ENCODE measurements at places on chromosomes 3 and 15. TPM values are rescaled to one million over a fixed set of nuclear protein-coding genes. Genes with fewer than 3 reads are reported as not detected.

Gene SERPINI1
- 0.52 TPM for total RNA-seq

DNA sequence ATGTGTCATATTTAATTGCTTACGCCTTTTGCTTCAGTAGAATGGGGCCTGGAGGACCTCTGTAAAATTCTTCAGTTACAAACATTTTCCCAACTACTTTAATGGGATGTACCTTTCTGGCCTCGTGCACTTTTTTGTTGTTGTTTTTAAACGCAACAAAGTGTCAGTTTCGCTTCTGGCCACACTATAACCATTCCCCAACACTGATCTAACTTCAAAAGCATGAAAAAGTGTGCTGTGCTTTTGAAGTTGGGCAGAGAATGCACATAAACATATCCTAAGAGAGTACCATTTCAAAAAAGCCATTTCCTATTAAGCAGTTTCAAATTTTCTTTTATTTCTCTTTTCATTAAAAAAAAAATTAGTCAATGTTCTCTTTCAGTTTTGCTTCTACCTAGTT is 435.8 kb downstream of the CNTN6 start:
- DNase-seq: no peak

DNA sequence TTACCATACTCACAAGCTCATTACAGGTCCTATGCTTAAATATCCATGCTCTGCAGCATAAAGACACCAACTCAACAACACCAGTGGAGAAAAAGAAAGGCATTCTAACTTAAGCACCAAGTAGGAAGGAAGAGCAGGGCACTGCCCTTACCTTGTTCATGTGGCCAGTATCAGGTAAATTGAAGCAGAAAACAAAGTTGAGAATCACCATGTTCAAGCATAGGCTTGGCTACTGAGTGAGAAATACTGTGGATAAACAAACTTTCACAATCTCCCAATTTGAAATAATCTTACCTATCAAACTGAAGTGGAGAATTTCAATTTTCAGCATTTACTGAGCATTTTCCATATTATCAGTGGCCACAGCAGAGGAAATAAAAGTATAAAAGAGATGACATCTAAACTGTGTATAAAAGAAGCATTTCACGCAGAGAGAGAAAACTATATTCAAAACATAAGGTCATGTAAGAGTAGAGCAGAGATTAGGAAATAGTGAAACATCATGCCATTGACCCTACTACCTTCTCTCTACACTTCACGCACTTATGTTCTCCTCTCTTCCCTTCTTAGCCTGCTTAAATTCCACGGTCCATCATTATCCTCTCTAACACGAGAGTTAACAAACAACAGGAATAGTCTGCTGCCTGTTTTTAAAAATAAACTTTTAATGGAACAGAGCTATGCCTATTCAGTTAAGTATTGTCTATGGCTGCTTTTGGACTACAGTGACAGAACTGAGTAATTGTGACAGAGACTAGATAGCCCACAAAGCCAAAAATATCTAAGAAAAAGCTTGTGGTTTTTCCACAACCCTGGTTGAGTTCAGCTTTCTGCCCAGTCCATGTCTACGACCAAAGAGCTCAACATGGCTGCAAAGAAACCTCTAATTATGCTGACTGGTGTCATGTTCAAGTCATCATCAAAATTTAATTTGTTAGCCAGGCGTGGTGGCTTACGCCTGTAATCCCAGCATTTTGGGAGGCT is 142.5 kb downstream of the NR1I2 start:
- no peak for DNase-seq

- no peak for DNase-seq
Observed at GRCh38 chr3:14547693-14548092, 7.6 kb upstream of the GRIP2 start.

GRCh38 chr15:50128266-50128665 is 9.2 kb upstream of the ATP8B4 start:
- no peak for DNase-seq

Gene TBC1D5
- 54.4 TPM for total RNA-seq

DNA sequence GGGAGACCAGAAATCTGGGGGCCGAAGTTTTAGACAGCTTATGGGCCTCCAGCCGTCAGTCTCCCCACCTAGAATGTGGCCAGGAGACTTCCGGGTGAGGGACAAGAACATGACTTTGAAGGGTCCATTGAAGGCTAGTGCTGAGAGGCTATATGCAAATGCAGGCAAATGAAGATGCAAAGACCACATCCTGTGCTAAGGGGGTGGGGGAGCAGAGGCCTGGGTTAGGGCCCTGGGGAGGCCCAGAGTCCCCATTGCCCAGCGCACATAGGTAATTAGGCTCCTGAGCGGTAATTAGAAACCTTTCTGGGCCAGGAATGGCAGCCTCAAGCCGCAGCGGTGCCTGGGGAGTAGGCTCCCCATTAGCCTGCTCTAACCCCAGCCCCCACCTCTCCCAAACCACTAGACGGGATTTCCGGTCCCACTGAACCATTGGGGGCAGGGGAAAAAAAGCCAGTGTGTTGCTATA is 6.8 kb downstream of the CSK start:
- no peak for DNase-seq

Gene CMTM6
- 67.4 TPM for total RNA-seq

DNA sequence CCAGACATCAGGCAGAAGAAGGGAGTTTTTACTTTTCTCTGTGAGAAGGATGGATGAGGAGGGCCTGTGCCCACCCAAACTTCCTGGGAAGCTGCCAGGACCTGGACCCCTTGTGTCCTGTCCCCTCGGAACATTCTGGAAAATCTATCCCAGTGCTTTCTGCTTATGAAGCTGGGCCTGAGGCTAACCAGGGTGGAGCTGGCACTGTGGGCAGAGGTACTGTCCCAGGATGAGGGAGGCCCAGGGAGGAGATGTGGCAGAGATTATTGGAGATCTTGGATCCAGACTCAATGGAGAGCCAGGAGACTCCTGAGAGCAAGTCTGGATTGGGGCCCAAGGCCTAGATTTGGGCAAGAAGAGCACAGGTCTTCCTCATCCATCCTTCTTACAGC is 44.4 kb downstream of the SPSB4 start:
- DNase-seq: no peak

- DNase-seq: no peak
Observed at GRCh38 chr3:108133048-108133369, 42.2 kb upstream of the CD47 start.

Gene SLC38A3
- total RNA-seq: 3.3 TPM

GRCh38 chr15:32730677-32731654 is 13.2 kb downstream of the GREM1 start:
- DNase-seq: peak; percentile 57

- peak; percentile 76 for DNase-seq
Observed at GRCh38 chr3:51637941-51638471, 33.0 kb upstream of the TEX264 start.

GRCh38 chr3:75272691-75273090 is 391.4 kb upstream of the FRG2C start:
- DNase-seq: peak; percentile 16

Gene RTP1
- not detected for total RNA-seq

DNA sequence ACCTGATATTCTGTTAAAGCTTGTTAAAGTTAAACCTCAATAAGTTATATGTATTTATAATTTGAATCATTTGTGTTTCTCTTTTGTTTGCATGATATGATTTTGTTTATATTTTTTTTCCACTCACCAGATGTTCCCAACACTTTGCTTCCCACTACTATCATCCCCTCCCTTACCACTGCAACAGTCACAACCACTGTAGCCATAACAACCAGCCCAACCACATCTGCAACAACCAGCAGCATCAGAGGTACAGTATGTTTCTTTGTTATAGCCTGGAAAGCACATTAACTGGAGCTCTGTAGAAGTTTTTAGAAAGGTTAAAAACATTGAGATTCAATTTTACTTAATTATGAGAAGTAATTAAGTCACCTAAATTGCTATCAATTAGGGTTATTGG is 1011.9 kb downstream of the VGLL3 start:
- no peak for DNase-seq

Gene GAP43
- total RNA-seq: not detected

Gene AADAC
- total RNA-seq: not detected

Gene GOLGA8S
- total RNA-seq: not detected

Gene TRPM1
- total RNA-seq: not detected

DNA sequence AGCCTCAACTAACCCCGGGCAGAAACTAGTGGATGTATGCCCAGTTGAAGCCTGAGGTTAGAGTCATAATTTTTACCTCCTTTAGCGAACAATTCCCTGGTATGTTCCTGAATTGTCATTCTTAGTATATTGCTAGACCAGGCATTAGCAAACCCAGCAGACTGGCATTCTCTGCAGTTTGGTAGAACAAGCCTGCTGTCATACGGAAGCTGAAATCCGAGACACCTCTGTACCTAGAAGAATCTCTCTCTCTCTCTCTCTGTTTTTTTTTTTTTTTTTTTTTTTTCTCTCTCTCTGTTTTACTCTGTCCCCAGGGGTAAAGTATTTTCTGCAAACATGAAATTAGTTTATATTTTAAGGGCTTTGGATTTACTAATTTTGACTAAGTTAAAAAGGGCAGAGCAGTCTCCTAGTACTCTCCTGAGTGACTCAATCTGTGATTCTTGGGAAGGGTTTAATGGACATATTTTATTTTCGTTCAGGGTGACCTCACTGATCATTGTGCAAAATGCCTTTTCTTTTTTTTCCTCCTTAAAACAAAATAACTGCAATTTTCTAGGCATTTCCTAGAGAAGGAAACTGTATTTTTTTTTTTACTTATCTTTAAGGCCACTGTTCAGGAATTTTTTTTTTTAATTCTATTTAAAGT is 133.6 kb upstream of the ICE2 start:
- no peak for DNase-seq

Gene B3GNT5
- 29.2 TPM for total RNA-seq

Gene MKRN3
- total RNA-seq: 1.8 TPM

Gene SPTBN5
- 0.98 TPM for total RNA-seq

Gene GP5
- not detected for total RNA-seq

DNA sequence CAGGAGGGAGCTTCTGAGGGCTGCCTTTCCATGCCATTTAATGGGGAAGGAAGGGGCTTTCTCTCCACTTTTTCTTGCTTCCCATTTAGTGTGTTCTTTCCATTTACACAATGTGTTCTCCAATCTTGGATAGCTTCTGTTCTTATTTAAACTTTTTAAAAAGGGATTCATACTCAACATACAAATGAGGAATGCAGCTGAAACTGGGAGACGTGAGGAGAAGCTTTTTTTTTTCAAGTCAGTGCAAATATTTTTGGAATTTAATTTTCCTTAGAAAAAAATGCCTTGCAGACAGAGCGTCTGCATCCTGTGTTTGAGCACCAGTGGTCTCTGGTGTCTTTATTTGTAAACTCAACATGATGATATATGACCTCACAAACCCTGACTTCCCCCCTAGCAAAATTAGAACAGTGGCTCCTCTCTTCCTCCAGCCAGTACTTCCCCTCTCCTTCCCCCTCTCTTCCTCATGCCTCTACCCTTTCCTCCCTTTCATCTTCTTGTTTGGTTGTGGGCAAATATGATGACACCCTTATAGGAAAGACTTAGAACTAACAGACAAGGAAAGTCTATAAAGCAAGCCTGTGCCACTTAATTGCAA is 48.1 kb upstream of the PCSK6 start:
- no peak for DNase-seq

DNA sequence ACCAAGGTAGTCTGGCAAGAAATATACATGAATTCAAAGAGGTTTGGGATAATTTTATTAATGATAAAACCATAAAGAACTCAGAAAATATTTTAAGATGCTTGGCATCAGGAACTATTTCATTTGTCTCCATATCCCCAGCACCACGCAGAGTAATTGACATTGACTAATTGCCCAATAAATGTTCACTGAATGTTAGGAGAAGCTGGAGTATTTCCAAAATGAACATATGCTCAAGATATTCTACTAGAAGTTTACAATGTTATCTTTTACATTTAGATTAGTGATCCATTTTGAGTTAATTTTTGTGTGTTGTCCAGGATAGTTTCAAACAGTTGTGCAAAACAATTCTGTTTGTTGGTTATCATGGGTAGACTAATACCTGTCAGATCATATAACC is 298.8 kb upstream of the CTDSPL start:
- DNase-seq: no peak

- DNase-seq: peak; percentile 81
Observed at GRCh38 chr3:18556001-18556408, 130.9 kb upstream of the SATB1 start.

GRCh38 chr3:128133273-128133883 is 9.8 kb upstream of the RUVBL1 start:
- DNase-seq: peak; percentile 51

GRCh38 chr3:12139111-12139511 is 19.6 kb downstream of the TIMP4 start:
- peak; percentile 78 for DNase-seq

DNA sequence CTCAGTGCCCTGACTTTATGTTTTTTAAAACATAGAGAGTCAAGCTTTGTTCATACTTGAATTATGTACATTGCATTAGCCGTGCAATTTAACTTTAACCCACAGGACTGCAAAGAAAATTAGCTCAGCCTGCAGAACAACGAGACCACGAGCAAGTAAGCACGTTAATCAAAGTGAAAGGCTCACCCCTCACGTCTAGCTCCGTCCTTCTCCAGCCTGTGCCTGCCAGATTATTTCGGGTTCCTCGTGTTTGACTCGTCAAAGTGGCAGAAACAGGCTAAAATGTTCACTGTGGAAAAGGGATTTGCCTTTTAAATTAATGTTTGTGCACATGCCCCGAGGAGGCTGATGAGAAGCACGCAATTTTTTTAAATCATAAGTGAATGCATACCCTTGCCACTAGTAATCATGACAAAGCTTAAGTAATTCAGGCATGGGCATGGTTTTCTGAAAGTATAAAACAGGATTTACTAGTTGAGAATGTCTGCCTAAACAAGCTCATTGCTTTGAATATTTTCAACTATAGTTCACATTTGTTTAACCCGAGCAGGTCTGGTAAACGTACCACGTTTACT is 15.3 kb downstream of the ZBTB38 start:
- no peak for DNase-seq

- DNase-seq: no peak
Observed at GRCh38 chr15:27412415-27412814, 441.4 kb downstream of the GABRG3 start.

GRCh38 chr3:72092778-72093177 is 307.8 kb upstream of the PROK2 start:
- no peak for DNase-seq

Gene UROC1
- not detected for total RNA-seq

DNA sequence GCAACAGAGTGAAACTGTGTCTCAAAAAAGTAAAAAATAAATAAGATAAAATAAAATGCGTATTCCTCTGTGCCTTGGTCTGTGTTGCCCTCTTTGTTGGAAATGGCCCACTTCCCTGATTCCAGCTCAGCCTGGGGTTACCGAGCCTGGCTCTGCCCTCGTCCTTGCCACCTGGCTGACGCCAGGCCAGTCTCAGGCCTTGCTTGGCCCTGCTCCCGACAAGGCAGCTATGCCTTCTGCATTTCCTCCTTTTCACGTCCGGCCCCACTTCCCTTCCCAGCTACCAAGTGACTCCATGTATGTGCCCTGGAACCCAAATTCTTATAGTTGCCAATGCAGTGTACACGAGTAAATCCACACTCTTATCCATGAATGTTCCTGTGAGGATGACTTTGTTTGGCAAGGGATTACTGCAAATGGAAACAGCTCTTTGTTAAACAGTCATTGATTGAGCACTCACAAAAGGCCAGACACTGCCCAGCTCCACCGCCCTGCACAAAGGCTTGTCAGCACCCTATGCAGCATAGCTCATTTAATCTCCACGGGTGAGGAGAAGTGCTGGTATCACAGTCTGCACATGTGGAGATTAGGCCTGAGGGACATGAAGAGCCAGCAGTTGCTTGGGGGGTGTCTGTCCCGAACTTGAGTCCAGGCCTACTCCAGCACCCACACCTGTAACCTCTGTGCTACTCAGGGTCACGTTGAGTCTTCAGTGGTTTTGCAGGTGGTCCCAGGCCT is 25.1 kb downstream of the SPSB4 start:
- no peak for DNase-seq

- no peak for DNase-seq
Observed at GRCh38 chr3:43995547-43996378, 245.9 kb upstream of the TOPAZ1 start.

Gene TLR9
- total RNA-seq: not detected
